ENCODE measurements at places on chromosomes 3 and 15.

- DNase-seq = no peak
Observed at GRCh38 chr3:156551746-156552145, 3.2 kb downstream of the SSR3 start.

GRCh38 chr15:65044724-65045481 is at the start of gene SLC51B:
TSS of gene SLC51B (plus strand) at chr15:65045387. CDS start at chr15:65050005, 4,618 bp downstream.
- DNase-seq = no peak

DNA sequence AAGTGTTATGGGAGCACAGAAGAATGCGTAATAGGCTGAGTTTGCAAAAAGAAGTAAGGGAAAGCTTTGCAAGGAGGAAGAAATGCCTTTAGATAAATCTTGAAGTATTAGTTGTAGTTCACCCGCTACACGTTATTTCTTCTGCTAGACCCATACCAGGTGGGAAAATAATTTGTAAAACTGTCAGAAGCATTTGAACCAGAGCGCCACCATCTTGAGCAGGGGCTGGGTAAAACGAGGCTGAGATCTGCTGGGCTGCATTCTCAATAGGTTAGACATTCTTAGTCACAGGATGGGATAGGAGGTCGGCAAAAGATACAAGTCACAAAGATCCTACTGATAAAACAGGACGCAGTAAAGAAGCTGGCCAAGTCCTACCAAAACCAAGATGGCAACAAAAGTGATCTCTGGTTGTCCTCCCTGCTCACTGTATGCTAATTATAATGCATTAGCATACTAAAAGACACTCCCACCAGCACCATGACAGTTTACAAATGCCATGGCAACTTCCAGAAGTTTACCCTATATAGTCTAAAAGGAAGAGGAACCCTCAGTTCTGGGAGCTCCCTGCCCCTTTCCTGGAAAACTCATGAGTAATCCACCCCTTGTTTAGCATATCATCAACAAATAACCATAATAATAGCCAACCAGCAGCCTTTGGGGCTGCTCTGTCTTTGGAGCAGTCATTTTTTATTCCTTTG is 50.0 kb upstream of the ZNF280D start:
- no peak for DNase-seq

- no peak for DNase-seq
Observed at GRCh38 chr3:193744048-193744821, 151.2 kb downstream of the OPA1 start.

- no peak for DNase-seq
Observed at GRCh38 chr15:33722005-33722672, 246.2 kb upstream of the CHRM5 start.

DNA sequence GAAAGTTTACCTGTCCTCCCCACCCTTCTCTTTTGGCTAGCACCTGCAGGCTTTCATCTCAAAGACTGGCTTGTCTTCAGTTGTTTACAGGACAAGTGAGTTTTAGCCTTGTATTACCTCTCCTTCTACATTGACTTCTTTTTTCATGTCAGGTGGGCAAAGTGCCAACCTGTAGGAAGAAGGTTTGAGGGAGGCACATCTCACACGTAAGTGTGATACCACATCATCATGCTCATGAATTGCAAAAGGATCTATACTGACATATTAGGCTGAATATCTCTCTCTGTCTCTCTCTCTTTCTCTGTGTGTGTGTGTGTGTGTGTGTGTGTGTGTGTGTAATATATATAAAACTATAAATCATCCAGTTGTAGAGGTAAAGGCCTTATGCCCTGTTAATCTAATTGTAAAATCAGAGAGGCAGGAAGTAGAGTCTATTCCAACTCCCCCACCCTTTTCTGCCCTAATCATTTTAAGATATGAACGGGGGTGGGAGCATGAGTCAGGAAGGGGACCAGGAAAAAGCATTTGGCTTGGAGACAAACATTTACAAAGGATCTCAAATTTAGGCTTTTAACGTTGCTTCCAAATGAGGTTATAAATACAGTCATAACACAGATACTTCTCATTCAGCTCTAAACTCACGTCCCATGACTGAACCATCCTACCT is 107.0 kb upstream of the PFN2 start:
- DNase-seq = no peak

DNA sequence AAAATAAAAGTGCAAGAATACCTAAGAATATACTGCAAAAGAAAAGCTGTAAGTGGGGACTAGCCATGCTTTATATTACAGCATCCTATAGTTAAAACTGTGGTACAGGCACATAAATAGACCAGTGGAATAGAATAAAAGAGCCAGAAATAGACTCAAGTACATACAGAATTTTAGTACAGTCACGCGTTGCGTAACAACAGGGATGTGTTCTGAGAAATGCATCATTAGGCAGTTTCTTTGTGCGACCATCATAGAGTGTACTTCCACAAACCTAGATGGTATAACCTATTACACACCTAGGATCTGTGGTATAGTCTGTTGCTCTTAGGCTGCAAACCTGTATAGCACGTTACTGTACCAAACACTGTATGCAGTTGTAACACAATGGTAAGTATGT is 61.8 kb downstream of the PCCB start:
- DNase-seq = no peak

GRCh38 chr3:167166594-167167253 is 213.4 kb downstream of the ZBBX start:
- DNase-seq = no peak

DNA sequence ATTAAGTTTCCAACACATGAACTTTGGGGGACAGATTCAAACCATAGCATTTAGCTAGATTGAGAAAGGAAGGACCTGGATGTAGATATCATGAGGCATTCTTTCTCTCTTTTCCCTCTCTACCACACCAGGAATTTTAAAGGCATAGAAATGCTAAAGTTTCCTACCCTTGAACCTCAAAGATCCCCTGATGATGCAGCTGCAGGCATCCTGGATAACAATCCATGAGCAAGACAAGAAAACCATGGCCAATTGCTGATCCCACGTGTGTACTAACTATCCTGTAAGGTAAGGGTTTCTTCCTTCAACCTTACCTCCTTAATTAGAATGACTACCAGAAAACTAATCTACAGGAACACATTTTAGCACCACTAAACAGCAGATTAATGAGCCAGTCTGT is 36.8 kb downstream of the CPNE4 start:
- no peak for DNase-seq

DNA sequence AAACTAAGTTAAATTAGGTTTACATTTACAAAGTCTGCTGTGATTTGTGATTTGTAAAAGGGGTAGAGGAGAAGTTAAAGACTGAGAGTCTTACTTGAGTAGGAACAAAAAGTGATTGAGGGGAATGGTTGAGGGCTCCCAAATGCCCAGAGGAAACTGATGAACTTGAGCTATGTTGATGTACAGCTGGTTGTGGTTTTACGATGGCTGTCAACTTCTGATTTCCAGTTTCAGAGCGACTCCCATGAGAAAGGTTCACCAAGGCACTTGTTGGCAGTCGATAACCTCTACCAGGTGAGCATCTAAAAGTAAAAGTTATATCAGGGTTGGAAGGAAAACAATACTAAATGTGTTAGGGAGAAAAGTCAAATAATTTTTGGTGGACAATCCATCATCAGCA is 91.0 kb downstream of the XRN1 start:
- no peak for DNase-seq

- DNase-seq = no peak
Observed at GRCh38 chr15:45821390-45821789, 186.6 kb downstream of the SQOR start.

- no peak for DNase-seq
Observed at GRCh38 chr3:101325393-101326134, 5.2 kb upstream of the IMPG2 start.

DNA sequence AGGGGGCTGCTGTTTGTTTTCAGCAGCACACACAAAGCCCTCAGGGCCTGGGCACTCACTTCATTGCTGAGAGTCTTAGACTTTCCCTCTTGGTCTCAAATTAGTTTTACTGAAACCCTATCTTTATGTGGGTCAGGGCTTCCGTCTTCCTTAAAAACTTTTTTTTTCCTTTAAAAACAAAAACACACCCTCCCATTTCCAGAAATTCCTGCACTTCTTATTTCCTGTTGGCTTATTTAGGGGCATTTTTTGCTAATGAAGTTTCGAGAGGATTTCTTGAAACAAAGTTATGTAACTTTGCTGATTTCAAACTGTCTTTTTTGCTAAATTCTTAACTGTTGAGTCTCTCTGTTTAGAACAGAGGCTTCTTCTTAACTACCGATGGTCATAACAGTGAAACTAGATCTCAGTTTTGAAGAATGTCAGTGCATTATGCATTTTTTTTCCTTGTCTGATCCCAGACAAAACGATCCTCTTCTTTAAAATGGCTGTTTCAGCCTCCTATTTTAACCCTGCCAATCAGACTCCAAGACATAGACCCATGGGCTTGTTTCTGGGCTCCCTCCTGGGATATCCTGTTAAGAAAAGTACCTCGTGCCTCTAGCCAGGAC is 23.3 kb downstream of the ANAPC13 start:
- DNase-seq = no peak

DNA sequence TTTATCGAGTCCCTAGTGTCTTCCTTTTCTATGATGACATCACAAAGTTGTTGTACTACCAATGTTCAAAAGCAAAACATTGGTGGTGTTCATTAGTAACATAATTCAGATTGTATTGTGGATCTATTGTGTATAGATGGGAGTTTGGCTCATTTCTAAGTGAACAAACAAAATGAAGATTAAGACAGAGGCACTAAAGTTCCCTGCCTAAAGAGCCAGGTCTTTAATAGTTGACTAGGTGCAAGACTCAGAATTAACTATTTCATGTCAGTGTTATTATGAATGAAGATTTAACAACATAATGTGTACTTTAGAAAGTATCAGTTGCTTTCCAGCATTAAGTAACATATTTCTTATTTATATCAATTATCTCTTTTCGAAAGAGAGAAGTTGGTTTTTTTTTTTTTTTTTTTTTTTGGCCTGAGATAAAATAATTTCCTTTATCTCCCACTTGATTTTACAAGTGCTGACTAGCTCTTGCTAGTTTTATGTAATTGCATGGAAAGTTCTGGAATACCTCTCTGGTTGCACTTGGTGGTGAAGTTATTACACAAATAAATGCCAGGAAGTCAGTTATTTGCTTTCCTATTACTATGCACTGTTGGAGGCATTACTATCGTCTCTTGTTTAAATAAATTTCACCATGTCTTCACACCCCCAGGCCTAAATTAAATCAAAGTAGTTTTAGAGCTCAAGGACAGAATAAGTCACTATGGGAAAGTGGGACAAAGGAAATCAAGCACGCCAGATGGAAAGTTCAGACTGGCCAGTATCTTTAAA is 48.7 kb downstream of the NAALADL2 start:
- no peak for DNase-seq

DNA sequence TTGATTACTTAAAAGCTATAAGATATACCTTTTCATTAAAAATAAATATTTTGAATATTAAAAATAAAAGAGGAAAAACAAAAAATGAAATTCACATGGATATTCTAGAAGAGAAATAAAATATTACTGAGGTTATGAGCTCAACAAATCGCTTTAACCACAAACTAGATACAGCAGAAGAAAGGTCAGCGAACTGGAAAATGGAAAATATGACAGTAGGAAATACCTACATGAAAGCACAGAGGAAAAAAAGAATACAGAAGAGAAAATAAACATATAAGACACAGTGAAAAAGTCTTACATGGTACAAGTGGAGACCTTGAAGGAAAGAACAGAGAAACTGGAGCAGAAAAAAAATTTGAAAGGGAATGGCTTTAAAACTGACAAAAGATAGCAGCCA is 33.2 kb downstream of the SCAPER start:
- no peak for DNase-seq

DNA sequence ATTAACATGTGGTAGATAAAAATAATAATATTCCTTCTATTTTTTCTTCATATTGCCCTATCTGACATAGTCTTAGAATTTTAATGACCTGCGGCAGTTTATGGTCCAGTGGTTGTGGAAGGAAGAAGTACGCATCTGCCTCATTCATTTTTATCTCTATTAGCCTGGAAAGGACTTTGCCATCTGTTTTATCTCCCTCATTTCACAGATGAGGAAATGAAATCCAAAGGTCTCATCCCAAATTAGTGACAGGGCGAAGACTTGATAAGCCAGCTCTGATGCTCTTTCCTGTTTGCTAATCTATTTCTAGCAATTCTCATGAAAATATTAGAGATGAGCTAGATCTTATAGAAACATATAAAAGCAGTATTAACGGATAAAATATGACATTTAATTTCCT is 113.3 kb downstream of the KLHL25 start:
- no peak for DNase-seq

GRCh38 chr15:78315686-78316282 is 16.4 kb upstream of the SKIC8 start:
- peak; percentile 70 for DNase-seq

DNA sequence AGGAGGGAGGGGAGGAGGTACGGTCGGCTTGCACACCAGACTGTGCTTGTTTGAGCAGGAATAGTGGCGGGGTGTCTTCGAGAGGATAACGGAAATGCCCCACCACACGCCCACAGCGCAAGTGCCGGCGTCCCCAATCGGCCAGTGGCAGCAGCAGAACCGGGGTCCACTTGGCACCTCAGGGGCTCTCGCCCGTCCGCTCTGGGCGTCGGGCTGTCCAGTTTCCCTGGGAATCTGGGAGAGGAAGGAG is 53.7 kb downstream of the CCDC54 start:
- DNase-seq = no peak

DNA sequence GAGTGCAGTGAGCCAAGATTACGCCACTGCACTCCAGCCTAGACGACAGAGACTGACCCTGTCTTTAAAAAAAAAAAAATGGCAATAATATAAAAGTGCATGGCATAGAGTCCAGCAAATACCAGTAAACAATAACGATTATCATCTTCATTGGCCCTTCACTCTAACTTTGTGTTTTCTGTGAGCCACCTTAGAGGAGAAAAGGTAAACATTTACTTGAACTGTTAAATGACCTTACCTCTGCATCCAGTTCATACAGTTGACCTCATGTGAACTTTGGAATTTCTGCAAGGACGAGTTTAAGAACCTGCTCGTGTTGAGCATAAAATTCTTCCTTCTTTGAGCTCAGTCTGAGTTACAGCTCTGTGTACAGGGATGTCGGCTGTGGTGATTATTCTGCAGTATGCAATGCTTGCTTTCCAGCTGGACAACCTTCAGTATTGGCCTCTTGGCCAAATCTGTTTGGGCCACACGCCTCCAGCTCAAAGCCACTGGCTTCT is 56.6 kb downstream of the RLBP1 start:
- DNase-seq = no peak

DNA sequence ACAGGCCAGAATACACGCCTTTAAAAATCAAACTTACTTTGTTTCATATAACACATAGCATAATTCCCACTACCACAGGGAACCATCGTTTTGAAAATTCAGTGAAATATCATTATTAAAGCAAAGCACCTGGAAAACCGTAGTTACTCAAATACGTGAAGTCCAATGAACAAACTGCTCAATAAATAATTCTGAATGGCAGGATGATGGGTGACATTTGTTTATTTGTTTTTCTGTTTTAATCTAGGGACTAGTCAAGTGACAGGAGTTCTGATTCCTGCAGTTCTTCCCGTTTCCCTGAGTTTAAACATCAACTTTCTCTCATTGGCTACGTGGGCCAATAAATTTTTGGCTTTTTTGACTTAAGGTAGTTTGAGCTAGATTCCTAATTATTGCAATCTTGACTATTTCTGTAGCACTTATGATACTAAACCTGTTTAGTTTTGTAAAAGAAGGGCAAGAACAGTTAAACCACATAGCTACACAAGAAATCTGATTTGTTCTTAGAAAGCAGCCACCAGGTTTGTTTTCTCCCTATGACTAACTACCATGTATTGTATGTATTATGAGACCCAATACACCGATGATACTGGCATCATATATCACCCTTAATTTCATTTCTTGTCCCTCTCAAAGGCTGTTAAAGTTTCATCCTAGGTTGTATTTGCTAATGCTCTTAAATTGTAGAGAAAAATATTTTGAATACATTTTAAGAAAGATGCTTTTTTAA is 411.2 kb downstream of the SHQ1 start:
- DNase-seq = no peak

- DNase-seq = no peak
Observed at GRCh38 chr3:106379251-106379750, 510.5 kb upstream of the CBLB start.
